Psoas muscle (tissue), 8 donors: ENCODE measurements at places on chromosomes 1 and 21. TPM values are rescaled to one million over a fixed set of nuclear protein-coding genes. Genes with fewer than 3 reads are reported as not detected.

GRCh38 chr1:152170287-152170905, 11.4 kb upstream of the RPTN start:
- no peak for DNase-seq

DNA sequence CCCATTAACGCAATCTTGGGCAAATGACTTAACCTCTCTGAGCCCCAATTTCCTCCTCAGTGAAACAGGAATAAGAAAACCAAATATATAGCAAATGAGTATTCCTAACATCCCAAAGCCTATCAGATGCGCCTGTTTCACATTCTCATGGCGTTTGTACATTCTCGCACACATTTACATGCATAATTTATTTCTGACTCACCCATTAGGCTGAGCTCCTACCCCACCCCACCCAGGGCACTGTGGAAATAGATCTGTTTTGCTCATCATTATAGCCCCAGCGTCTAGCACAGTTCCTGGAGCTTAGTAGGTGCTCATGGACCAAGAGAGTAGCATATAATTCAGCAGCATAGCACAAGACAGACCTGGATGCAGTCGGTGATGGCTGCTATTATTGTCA, 146.1 kb upstream of the VANGL1 start:
- no peak for DNase-seq

APCS gene
- polyA plus RNA-seq = not detected

ZNF593OS gene
- polyA plus RNA-seq = 0.44 TPM

DNA sequence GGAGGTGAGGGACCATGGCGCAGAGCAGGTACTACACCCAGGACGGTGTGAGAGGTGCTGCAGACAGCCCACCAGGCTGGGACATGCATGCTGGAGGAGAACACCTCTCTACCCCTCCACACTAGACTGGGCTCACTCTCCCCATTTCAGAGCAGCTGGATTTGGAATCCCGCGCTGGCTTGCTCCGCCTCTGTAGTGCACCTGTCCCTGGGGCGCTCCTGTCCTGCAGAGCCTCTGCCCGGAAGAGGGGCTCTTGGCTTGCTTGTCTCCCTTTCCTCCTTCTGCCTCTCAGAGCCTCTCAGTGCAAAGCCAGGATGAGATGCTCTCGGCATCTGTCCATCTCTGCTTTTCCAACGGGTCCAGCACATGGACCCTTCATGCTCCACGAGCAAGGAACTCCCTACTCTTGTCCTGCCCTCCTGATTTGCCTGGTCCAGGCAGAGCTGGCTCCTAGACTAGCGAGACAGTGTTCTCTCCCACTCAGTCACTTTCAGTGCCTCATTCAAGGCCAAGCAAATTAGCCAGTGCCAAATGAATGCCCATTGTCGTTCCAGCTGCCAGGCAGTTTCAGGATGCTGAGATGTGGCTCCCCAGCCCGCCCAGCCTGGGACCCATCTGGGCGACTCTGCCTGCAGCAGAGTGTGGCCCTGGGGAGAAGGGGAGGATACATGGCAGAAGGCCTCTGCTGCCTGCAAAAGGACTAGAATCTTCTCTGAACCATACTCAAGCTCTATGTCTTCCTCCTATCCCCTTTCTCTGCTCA, 33.7 kb downstream of the CDCA8 start:
- DNase-seq = no peak

GRCh38 chr1:40105028-40105427, 8.0 kb upstream of the PPT1 start:
- DNase-seq = no peak

MATN1 gene
- polyA plus RNA-seq = 0.07 TPM

- no peak for DNase-seq
Measured at GRCh38 chr1:229192853-229193252, 78.1 kb upstream of the RAB4A start.

CYP4B1 gene
- polyA plus RNA-seq = 20.3 TPM

COL24A1 gene
- 0.03 TPM for polyA plus RNA-seq

GRCh38 chr1:228983661-228984060, 248.4 kb downstream of the RHOU start:
- DNase-seq = no peak

HSF2BP gene
- polyA plus RNA-seq = 1.7 TPM

RAB25 gene
- 0.13 TPM for polyA plus RNA-seq

GRCh38 chr21:39452207-39452969, 618 bp downstream of the SH3BGR start:
- no peak for DNase-seq

OR6K3 gene
- polyA plus RNA-seq = not detected

SRSF4 gene
- 84.8 TPM for polyA plus RNA-seq

PAPPA2 gene
- not detected for polyA plus RNA-seq

SRGAP2B gene
- polyA plus RNA-seq = 2.3 TPM

DNA sequence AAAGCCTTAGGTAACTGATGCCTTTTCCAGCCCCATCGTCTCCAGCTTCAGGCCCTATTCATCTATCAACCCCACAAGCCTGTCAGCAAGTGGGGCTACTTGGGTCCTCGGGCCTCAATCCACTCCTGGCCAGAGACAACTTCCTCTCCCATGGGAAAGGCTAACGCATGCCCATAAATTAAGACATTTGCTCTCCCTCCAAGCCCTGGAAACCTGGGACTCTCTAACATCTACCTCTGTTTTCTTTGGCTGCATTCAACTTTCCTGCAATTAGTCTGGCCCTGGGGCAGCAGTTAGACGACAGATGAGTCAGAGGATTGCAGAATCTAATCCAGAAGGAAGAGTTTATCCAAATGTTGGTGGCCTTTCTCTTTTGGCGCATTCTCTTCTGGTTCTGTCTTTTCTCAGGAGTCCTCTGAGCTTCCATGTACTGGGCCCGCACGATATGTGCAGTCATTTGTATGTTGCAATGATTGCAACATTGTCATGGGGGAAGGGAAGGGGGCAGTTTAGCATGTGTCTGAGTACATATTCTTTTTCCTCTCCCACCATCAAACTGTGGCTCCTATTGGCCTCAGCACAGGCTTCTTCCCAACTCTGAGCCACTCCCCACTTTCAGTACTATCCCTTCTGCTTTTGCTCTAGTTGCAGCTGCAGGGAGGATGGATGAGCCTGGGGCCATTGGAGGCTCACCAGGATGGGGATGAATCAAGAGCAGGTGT, 54.4 kb downstream of the NAV1 start:
- DNase-seq = peak; percentile 64

- no peak for DNase-seq
Measured at GRCh38 chr1:186681801-186682200, 1.6 kb upstream of the PTGS2 start.

DNA sequence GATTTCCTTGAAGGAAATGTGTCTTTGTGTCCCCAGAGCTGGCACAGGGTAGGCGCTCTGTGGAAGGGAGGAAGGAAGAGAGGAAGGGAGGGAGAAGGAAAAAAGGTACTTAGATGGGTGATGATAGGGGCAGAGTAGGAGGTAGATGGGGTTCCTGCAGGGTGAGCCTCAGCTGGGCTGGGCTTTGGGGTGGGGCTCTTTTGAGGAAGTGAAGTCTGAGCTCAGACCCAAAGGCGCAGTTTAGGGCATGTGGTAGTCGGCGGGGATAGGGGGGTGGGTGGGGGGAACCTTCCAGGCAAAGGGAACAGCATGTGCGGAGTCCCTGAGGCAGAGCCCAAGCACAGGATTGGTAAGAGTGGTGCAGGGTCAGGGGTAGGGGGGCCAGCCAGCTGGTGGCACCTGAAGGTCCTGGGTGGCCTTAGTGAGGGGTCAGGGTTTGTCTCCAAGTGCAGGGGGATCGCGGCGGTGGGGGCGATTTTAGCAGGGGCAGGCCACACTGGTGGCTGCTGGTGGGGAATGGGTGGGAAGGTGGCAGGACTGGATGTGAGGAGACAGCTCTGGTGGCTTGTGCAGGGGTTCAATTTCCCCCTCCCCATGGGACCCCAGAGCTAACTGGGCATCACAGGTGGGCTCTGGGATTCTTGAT, 8.4 kb upstream of the HTR6 start:
- peak; percentile 39 for DNase-seq

GRCh38 chr1:61279570-61279969, 197.2 kb downstream of the NFIA start:
- DNase-seq = no peak

LEFTY1 gene
- 0.13 TPM for polyA plus RNA-seq

CLDN17 gene
- polyA plus RNA-seq = not detected

DNA sequence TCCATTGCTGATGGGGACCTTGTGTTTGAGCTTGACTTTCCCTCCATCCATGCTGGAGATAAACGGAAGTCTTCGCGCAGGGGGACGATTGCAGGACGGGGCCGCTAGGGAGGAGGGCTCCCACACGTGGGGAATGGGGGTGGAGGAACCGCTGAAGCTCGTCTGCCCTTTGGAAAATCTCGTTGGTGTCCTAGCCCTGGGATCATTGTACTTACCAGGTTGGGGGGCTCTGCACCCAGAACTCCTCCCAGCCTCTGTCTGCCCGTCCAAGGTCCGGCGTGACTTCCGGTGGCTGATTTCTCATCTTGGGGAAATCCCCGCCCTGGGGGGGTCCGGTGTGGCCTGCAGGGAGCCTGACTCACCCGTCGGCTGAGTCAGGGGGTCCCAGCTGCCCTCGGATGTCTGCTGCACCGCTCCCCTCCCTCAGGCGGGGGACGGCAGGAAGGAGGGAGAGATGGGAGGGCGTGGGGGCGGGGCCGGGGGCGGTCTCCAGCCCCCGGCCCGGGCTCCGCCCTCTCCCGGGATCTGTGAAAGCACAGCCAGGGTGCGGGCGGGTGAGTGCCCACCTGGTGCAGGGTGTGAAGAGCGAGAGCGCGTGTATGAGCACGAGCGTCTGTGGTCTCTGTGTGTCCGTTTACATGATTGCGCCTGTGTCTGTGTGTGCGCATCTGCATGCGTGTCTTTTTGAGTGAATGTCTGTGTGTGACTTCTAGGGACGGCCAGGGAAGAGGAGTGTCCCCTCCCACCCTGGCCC, 35.8 kb downstream of the PIK3CD start:
- peak; percentile 67 for DNase-seq

DENND2D gene
- 0.51 TPM for polyA plus RNA-seq

PRAMEF18 gene
- not detected for polyA plus RNA-seq

DNA sequence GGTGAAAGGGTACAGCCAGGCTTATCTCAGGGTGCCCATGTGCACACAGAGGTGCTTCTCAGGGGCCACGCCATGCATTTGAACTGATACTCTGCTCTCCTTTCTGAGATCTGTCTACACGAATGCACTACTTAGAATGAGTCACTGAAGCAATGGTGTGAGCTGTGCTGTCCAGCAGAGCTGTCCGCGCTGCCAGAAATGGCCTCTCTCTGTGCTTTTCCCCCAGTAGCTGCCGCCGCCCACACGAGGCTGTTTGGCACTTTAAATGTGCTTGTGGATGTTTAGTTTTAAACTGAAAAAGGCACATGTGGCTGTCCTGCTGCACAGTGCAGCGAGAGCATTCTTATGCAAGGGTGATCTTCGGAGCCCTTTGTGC, 87.1 kb upstream of the COL6A1 start:
- peak; percentile 68 for DNase-seq

- DNase-seq = no peak
Measured at GRCh38 chr1:233912909-233913308, 8.4 kb downstream of the SLC35F3 start.

DNA sequence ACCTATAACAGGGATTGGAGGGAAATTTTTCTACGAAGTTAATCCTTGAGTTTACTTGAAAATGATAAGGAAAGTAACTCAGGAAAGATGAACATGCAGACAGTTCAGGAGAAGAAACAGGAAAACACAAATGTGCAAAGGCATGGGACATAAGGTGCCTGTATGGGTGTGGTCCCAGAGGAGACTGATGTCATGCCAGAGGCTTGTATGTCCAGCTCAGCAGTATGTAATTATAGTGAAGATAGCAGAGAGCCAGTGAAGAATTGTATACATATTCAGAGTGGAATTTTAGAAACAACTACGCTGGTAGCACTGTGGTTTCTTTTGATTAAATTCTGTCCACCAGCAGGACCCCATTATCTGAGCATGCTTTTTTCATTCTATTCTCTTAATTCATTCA, 179.5 kb downstream of the LRRC7 start:
- no peak for DNase-seq

DNA sequence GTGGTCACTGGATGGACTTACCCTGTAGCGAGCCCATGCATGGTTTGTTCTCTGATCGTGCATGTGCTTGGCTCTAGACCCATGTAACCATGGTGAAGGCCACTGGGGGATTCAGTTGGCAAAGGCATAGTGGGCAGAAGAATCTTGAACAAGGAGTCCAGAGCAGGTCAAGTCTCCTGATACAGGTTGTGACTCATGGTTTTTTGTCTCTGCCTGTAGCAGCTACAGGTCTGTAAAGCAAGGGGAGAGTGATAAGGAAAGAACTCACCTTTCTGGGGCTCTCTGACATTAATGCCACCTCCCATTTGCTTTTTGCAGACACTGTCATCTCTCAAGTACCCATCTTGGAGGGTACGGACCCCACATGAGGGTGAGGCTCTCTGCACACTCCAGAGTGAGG, 153.4 kb upstream of the CAMK1G start:
- no peak for DNase-seq

SPATA1 gene
- polyA plus RNA-seq = 0.08 TPM

DNAJC6 gene
- polyA plus RNA-seq = 0.20 TPM

DNA sequence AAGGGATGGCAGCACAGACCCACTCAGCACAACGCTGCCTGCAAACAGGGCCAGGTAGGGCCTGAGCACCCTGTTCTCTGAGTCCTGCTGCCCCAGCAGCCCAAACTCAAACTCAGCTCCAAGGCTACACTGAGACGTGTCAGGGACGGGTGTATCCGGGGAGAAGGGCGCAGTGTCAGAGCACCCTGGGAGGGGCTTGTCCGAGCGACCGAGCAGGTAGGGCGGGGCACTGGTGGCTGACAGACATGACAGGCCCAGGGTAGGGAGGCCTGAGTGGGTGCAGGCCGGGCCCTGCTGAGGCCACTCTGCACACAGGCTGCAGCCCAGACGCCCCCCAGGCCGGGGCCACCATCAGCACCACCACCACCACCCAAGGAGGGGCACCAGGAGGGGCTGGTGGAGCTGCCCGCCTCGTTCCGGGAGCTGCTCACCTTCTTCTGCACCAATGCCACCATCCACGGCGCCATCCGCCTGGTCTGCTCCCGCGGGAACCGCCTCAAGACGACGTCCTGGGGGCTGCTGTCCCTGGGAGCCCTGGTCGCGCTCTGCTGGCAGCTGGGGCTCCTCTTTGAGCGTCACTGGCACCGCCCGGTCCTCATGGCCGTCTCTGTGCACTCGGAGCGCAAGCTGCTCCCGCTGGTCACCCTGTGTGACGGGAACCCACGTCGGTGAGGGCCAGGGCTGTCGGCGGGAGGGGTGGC, 5.5 kb downstream of the SCNN1D start:
- peak; percentile 47 for DNase-seq

SLFNL1 gene
- 0.58 TPM for polyA plus RNA-seq

DNA sequence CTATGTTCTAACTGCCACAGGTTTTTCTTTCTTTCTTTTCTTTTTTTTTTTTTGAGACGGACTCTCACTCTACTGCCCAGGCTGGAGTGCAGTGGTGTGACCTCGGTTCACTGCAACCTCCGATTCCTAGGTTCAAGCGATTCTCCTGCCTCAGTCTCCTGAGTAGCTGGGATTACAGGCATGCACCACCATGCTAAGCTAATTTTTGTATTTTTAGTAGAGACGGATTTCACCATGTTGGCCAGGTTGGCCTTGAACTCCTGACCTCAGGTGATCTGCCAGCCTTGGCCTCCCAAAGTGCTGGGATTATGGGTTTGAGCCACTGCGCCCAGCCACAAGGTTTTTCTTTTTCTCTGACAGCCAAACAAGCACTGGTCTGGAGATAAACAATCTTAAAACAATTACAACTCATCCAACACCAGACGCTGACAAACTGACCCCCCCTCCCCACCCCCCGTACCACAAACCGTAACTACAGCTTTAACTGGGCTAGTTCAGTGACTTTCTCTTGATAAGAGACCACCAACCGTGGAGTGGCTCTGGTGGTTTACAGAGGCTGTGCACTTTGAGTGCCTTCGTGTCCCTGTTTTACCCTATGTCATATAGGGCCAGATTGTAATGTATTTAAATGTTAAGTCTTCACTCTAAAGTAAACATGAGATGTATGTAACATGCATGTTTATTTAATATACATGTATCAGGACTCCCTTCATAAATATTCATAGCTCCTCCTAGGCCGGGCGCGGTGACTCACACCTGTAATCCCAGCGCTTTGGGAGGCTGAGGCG, 19.5 kb upstream of the PUM1 start:
- no peak for DNase-seq
